ACHN (cell line): ENCODE measurements at places on chromosomes 4 and X.

GRCh38 chr4:169205075-169205743 lies 65.5 kb downstream of the SH3RF1 start:
- no peak for DNase-seq

DNA sequence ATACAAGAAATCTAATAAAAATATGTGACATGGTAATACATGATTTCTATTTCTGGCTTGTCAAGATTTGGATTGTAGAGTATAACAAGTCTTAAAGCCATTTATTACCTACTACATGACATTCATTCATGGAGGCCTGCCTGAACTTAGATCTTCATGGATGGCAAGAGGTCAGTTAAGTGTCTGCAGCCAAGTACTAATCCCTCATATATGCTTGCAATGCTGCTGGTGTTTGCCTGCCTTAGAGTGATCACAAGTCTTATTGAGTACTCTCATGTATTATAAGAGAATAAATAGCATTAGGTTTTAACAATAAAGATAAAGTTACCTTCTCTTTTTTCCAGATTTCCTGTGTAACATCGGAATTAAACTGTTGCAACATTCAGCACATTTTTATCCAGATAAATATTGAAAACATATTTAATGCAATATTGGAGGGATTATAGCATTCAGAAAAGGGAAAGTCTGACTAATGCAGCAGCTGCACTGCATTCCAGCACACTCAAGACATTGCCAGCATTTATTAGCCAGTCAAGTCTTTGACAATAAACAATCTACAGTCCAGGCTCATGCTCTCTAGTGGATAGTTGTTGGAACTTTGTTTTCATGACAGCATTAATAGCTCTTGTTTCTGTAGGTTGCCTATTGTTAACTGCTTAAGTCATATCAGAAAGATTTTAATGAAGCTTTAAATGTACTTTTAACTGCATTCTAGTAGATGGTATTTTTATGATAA lies 737.1 kb downstream of the FAT4 start:
- peak; percentile 28 for DNase-seq

- no peak for DNase-seq
Measured at GRCh38 chrX:18017411-18017810, 156.3 kb upstream of the RAI2 start.

DNA sequence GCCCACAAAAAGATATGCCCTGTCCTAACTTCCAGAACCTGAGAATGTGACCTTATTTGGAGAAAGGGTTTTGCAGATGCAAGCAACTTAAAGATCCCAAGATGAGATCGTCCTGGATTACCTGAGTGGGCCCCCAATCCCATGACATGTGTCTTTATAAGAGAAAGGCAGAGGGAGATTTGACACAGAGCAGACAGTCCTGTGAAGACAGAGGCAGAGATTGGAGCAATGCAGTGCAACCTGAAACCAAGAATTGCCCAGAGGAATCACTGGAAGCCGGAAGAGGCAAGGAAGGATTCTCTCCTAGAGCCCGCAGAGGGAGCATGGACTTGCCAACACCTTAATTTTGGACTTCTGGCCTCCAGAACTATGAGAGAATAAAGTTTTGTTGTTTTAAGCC lies 171.5 kb downstream of the SMIM20 start:
- DNase-seq: no peak

- DNase-seq: no peak
Measured at GRCh38 chr4:118974758-118975157, 86.1 kb downstream of the SYNPO2 start.

DNA sequence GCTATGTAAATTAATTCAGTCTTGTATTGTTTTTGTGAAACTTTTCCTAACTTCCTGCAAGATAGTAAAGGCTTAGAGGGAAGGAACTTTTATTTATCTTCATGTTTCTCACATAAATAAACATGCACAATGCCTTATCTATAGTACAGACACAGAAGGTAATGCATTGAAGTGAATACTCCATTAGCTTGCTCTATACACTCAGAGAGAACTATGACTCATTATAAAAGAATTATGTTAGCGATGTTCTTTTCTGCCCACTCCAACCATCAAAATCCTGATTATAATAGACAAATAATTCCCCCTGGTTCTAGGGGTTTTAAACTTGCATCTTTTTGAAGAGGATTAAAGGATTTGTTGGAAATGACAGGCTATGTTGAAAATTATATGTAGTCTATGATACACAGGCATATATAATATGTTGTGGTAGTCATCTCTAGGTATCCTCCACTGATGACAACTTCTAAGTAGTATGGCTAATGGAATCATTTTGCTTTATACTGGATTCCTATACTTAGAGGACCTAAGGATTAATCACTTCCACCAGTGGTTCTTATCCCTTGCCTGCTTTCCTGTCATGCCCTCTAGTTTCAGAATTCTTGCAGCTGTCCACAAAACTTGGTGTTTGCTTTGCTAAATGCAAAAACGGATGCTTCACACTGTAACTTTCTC lies 115.7 kb downstream of the NDST4 start:
- no peak for DNase-seq

DNA sequence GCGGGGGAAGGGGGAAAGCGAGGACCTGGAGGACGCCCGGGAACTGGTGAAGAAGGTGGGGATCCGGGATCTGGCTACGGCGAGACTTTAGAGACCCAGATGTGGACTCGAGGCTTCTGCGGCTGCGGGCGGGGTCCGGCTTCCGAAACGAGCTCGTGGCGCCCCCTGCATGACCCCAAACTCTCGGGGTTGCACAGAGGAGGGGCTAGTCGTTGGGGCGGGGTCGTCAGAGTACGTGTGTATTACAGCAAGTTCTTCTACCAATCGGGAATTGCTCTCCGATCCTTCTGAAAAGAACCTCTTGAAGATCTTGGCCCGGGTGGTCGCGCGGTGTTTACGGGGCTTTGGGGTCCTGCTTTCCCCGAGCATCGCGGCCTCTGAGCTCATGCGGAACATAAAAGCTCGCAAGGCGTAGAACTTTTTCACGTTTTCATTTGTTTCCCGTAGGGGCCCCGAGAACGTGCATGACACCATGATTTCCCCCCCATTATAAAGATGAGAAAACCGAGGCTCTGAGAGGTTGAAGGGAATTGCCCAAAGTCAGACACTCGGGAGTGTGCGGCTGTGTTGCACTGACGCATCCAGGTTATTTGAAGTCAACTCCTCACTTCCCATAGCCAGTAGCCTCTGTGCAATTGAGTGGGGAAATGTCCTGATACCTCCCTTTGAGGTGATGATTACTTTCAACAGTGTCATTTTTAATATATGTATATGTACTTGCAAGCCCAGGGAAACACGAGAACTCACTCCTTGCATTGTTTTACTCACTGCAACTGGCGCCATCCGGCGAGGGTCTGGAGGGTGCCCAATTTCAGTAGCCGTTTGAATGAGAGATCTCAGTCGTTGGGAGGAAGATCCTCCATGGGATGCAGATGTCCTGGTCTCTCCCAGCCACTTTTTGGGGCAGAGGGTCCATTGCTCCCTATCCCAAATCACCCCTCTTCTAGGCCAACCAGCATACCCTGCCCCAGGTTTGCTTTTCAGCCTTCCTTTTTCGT lies at the start of gene BEND4:
BEND4 (minus strand) TSS at position 149 of the 998 bp plus-strand sequence. CDS start 512 bp downstream, outside the sequence.
- no peak for DNase-seq

DNA sequence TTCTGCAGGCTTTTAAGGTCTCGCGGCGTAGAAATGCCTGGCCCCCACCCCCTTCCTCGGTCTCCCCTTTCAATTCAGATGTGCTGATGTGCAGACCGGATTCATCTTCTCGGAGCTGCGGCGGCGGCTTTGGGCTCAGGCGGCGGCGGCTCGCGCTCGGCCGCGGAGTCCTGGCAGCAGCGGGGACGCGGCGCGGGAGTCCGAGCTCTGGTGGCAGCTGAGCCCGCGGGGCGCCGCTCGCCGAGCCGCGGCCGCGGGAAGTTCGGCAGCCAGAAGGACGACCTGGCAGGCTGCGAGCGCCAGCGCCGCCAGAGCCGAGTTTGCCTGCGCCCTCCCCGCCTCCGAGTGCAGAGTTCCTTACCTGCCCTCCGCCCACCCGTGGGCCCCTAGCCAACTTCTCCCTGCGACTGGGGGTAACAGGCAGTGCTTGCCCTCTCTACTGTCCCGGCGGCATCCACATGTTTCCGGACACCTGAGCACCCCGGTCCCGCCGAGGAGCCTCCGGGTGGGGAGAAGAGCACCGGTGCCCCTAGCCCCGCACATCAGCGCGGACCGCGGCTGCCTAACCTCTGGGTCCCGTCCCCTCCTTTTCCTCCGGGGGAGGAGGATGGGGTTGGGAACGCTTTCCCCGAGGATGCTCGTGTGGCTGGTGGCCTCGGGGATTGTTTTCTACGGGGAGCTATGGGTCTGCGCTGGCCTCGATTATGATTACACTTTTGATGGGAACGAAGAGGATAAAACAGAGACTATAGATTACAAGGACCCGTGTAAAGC lies 448 bp downstream of the TLL1 start:
- peak; percentile 22 for DNase-seq

- no peak for DNase-seq
Measured at GRCh38 chrX:138664016-138664415, 47.5 kb downstream of the FGF13 start.

GRCh38 chr4:8769645-8770517 lies 101.8 kb downstream of the HMX1 start:
- no peak for DNase-seq

- peak; percentile 93 for DNase-seq
Measured at GRCh38 chr4:86359944-86360478, at the start of gene MAPK10. Gene MAPK10 (minus strand): TSS chr4:86360053.

GRCh38 chr4:61896634-61897033 lies 696.5 kb downstream of the ADGRL3 start:
- no peak for DNase-seq

- peak; percentile 24 for DNase-seq
Measured at GRCh38 chrX:49192722-49193328, 6.7 kb upstream of the PRICKLE3 start.

- no peak for DNase-seq
Measured at GRCh38 chr4:74884266-74884665, 48.6 kb upstream of the PARM1 start.

DNA sequence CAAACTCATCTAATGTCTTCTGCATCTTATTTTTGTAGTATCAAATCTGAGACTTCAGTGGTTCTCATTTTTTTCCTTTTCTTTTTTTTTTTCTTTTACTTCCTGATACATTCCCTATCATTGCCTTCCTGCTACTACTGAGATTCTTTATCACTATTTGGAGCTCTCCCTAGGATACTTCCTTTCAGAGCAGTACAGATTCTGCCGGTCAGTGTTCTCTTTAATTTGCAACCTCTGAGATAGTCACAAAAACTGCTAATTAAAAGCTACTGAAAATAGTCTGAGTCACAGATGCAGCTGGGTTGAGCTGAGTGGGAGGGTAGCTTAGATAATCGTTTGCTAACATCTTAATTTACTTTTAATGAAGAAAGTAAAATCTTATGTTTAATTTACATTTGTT lies 1279.7 kb downstream of the ARAP2 start:
- no peak for DNase-seq

- DNase-seq: no peak
Measured at GRCh38 chr4:170234800-170235199, 145.0 kb upstream of the AADAT start.

DNA sequence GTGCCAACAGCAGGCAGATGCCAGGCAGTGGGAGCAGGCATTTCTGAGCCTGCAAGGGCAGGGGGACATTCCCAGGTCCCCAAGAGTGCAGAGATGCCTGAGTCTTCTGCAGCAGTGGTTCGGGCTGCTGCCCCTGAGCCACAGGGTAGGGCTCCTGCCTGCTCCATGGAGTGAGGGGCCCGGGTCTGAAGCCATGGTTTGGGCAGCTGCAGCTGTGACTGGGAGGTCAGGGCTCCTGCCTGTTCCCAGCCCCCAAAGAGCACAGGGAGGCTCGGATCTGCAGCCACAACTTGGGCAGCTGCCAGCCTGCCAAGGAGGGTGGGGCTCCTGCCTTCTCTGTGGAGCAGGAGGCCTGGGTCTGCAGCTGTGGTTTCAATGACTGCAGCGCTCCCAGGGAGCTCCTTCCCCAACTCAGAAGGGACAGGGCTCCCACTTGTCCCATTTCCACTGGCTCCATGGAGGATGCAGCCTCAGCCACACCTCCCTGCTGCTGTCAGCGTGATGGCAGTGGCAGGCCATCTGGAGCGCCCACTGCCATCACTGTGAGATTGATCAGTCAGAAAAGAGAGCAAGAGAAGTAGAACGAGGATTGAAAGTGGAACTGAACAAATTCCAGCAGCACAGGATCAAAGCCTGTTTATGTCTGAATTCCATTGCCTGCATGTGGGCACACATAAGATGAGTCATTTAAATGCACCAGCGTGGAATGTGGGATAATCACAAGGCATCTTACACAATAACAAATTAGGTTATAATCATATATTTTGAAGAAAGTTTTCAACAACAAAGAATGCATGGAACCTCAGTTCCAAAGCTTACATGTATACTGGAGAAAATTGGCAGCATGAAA lies 93.1 kb upstream of the CXorf51A start:
- DNase-seq: no peak

DNA sequence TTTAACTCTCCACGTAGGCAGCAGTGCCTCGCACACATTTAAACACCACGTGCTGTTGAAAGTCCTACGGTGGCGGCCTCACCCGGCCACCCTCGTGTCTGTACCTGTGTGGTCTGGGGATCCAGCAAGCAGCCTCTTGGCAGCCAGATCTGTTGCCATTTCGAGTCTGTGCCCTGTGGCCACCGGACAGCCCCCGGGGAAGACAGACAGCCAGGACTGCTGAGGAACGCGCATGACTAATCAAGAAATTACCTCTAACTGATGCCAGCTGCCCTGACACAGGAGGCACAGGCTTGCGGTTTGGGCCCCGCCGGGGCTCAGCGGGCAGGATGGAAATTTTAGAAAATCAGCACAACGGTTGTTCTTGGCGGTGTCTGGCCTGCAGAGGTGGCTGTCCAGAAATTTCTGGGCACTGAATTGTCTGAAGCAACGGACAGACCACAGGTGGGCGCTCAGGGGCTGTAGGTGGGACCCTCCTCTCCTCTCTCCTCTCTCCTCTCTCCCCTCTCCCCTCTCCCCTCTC lies 15.6 kb upstream of the ASMTL start:
- DNase-seq: peak; percentile 70

GRCh38 chr4:22875587-22876257 lies 183.0 kb downstream of the GBA3 start:
- no peak for DNase-seq

DNA sequence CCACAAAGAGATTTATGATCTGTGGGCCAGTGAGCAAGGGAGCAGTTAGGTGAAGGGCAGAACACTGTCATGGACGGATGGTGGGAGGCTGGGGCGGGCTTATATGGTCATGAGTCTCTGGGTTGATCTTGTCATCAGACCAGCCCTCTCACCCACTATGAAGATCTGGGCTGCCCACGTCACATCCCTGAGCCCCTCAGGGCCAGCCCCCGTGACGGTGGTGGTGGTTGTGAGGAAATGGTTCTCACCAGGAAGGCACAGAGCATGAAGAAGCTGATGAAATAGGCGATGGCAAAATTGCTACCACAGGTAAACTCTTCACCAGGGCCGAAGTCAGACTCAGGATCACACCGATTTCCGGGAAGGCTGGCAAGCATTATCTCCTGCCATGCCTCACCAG lies 11.1 kb upstream of the SYP start:
- no peak for DNase-seq

- no peak for DNase-seq
Measured at GRCh38 chrX:40521868-40522450, 58.8 kb upstream of the ATP6AP2 start.
